Thyroid gland (tissue), 4 donors: ENCODE measurements at places on chromosomes 5 and 9. TPM values are rescaled to one million over a fixed set of nuclear protein-coding genes. Genes with fewer than 3 reads are reported as not detected.

DNA sequence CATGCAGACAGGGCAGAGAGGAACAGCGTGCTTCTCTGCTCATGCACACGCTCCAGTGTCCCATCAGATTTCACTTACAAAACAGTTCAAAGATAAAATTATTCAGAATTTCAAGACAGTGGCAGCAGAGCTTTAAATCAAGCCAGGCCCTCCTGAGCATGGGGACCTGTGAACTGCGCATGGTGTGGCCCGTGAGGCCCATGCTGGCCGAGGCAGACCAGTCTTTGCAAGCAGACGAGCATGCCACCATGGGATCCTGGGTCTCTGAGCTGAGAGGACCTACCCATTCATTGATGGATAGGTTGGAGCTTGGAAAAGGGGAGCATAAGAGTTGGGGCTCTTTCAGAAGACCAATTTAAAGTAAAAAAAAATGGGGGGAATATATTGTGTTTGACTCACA, 35.0 kb upstream of the SAP30L start:
- H3K36me3 ChIP-seq: peaks cover 4% of the 10 kb centered on the region
- DNase-seq: no peak
- H3K4me1 ChIP-seq: no peaks in the 10 kb centered on the region
- H3K27ac ChIP-seq: no peak overlapping the region
- no peaks in the 10 kb centered on the region for H3K27me3 ChIP-seq
- no peak overlapping the region for H3K4me3 ChIP-seq

- H3K4me1 ChIP-seq: no peaks in the 10 kb centered on the region
- H3K36me3 ChIP-seq: no peaks in the 10 kb centered on the region
- no peak overlapping the region for H3K27ac ChIP-seq
- H3K27me3 ChIP-seq: no peaks in the 10 kb centered on the region
These were observed 151.4 kb downstream of the LPAR1 start for GRCh38 chr9:110886832-110887231.

DNA sequence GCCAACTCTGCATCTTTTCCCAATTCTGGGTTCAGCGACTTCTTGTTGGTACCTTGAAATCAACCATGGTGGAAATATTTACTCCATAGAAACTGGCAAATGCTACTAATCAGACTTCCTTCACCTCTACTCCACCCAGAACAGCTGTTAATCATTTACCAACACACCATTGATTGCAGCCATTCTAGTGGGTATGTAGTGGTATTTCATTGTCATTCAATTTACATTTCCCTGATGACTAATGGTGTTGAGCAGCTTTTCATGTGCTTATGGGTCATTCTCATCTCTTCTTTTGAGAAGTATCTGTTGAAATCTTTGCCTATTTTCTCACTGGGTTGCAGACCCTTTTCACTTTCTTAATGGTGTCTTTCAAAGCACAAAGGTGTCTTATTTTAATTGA, 122.4 kb upstream of the MSX2 start:
- no peak overlapping the region for H3K27ac ChIP-seq
- H3K4me1 ChIP-seq: no peaks in the 10 kb centered on the region
- no peak overlapping the region for H3K4me3 ChIP-seq
- no peak for DNase-seq
- no peaks in the 10 kb centered on the region for H3K36me3 ChIP-seq
- no peaks in the 10 kb centered on the region for H3K27me3 ChIP-seq

GRCh38 chr5:168608386-168608785, 29.2 kb upstream of the PANK3 start:
- no peaks in the 10 kb centered on the region for H3K27me3 ChIP-seq
- DNase-seq: no peak
- no peaks in the 10 kb centered on the region for H3K36me3 ChIP-seq
- H3K27ac ChIP-seq: no peak overlapping the region
- no peaks in the 10 kb centered on the region for H3K4me1 ChIP-seq

- no peak overlapping the region for H3K27ac ChIP-seq
- no peaks in the 10 kb centered on the region for H3K36me3 ChIP-seq
- H3K27me3 ChIP-seq: no peaks in the 10 kb centered on the region
- H3K4me3 ChIP-seq: no peak overlapping the region
- H3K4me1 ChIP-seq: peaks cover 40% of the 10 kb centered on the region
- no peak for DNase-seq
These were observed 69.7 kb downstream of the TRIO start for GRCh38 chr5:14212838-14213237.

GRCh38 chr5:133225671-133226152, 173.9 kb downstream of the HSPA4 start:
- no peaks in the 10 kb centered on the region for H3K4me1 ChIP-seq
- H3K4me3 ChIP-seq: no peak overlapping the region
- H3K27me3 ChIP-seq: no peaks in the 10 kb centered on the region
- H3K36me3 ChIP-seq: no peaks in the 10 kb centered on the region

PCDHB14 gene
- 6.5 TPM for total RNA-seq

DNA sequence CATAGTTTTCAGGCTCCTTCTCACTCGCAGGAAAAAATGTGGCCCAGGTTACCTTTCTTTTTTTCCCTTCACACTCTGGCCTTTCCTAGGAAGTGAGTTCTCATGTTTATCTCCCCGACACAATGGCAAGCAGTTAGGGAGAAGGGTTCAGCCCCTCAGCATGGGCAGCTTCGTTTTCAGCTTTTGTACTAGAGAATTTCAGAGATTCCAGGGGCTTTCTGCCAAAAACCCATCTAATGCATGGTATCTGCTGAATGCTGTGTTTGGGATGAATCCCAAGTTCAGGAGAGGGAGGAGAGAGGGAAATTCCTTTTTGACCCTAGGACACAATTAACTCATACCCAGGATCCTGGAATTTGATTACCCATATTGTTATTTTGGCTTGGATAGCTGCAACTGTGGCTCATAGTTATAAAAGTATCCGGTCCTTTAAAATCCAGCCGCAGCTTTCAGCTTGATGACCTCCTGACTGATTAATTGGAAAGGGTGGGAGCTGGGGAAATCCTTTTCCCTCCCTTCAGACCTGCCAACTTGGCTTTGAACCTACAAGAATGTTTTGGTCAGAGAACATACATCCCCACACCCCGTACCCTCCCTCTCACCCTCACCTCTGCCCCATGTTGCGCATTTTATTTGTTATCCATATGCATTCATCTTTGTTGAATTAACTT, 78.4 kb downstream of the TMEM252 start:
- no peak overlapping the region for H3K4me3 ChIP-seq
- no peaks in the 10 kb centered on the region for H3K27me3 ChIP-seq
- H3K4me1 ChIP-seq: no peaks in the 10 kb centered on the region
- no peak overlapping the region for H3K27ac ChIP-seq

GFPT2 gene
- 8.2 TPM for total RNA-seq

GRCh38 chr5:72955143-72955767, 586 bp upstream of the FCHO2 start:
- H3K27me3 ChIP-seq: no peaks in the 10 kb centered on the region
- H3K27ac ChIP-seq: peak overlapping the region; percentile 91
- no peak for DNase-seq
- H3K4me1 ChIP-seq: peaks cover 64% of the 10 kb centered on the region
- no peaks in the 10 kb centered on the region for H3K36me3 ChIP-seq
- no peak overlapping the region for H3K4me3 ChIP-seq

GABRA6 gene
- total RNA-seq: not detected

GRCh38 chr9:73026375-73026774, 73.5 kb upstream of the ALDH1A1 start:
- no peaks in the 10 kb centered on the region for H3K27me3 ChIP-seq
- H3K36me3 ChIP-seq: no peaks in the 10 kb centered on the region
- DNase-seq: no peak
- H3K4me1 ChIP-seq: peaks cover 6% of the 10 kb centered on the region
- no peak overlapping the region for H3K27ac ChIP-seq

- no peak overlapping the region for H3K27ac ChIP-seq
- no peaks in the 10 kb centered on the region for H3K36me3 ChIP-seq
- H3K4me3 ChIP-seq: no peak overlapping the region
- peaks cover 7% of the 10 kb centered on the region for H3K4me1 ChIP-seq
- H3K27me3 ChIP-seq: no peaks in the 10 kb centered on the region
These were observed 1.0 kb upstream of the ZCCHC7 start for GRCh38 chr9:37119360-37119759.

IFNA2 gene
- total RNA-seq: not detected

- DNase-seq: no peak
- H3K36me3 ChIP-seq: no peaks in the 10 kb centered on the region
- H3K27ac ChIP-seq: no peak overlapping the region
These were observed 201.3 kb upstream of the IL12B start for GRCh38 chr5:159531554-159532105.

DNA sequence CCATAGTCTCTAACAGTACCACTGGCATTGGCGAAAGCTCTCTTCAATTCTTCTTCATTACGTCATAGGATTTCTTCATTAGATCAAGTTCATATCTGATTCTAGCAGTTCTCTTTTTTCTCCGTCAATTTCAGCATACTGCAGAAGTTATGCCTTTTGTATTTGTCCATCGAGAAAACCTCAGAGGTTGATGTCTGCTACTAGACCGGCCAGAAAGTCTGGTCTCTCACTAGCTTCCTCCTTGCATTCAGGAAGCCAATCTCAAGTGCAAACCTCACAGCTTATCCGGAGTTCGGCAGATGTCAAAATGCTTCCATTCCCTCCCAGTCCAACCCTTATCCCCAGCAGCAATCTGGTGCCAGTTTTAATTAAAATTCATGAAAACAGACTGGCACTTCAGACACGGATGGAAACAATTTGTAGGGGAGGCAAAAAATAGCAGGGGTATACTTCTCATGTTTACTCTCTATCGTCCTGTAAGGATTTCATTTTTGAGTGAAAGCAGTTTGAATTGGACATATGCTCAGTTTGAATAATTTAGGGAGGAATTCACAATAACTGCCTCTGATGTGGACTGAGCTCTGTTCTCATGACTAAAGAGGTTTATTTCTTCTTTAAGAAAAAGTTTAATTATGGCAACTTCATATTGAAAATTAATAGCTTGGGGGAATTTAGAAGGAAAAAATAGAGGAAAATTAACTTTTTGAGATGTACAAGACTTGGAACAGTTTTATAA, 56.4 kb upstream of the TMC1 start:
- no peak for DNase-seq
- no peak overlapping the region for H3K27ac ChIP-seq
- H3K4me1 ChIP-seq: no peaks in the 10 kb centered on the region

DNA sequence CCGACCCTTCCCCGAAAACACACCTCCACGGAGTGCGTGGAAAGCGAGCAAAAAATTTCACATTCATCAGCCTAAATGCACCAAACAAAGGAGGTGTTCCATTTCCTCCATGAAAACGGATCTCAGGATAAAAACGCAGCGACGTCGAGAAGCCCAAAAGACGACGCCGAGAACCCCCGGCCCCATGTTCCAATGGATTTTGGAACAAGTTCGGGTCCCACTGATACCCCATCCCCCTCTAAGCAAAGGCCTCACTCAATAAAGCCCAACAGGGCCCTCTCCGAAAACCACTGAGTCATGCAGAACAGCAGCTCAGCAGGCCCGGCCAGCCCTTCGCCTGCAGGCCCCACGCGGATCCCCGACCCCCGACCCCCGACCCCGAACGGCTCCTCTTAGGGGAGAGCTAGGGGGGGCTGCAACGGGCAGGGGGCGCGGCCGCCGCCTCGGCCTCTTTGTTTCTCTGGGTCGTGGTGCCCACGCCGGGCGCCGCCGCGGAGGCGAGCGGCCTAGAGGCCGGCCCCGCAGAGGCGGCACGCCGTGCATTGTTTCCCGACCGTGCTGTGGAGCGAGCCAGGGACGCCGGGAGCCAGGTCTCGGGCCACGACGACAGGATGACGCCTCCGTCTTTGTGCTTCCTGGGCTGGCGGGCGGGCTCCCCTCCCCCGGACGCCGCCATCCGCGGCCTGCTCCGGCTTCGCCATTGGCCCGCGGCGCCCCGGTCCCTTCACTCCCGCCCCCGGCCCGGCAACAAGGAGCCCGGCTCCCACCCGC, 915 bp downstream of the ZFAND5 start:
- DNase-seq: peak; percentile 70
- no peaks in the 10 kb centered on the region for H3K27me3 ChIP-seq
- peaks cover 12% of the 10 kb centered on the region for H3K36me3 ChIP-seq

- H3K4me1 ChIP-seq: peaks cover 18% of the 10 kb centered on the region
- no peaks in the 10 kb centered on the region for H3K27me3 ChIP-seq
- no peak for DNase-seq
- no peak overlapping the region for H3K27ac ChIP-seq
- no peaks in the 10 kb centered on the region for H3K36me3 ChIP-seq
These were observed 6.6 kb downstream of the NACC2 start for GRCh38 chr9:136088481-136088938.

FAM153A gene
- total RNA-seq: 3.3 TPM

DNA sequence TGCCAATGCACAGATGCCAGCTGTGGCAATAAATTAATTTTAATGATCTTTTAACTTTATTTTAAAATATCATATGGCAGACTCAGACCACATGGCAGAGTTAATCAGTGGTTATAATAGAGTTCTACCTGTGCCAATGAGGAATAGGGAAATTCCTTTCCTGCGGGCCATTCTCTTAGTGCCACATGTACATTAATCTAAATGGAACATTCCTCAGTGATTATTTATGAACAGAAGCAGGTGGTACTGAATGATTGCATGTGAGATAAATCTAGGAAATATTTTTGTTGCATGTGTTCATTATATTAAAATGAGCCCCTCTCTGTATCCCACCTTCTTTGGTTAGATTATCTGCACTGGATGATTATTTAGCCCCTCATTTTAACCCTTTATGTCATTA, 102.3 kb downstream of the CCDC192 start:
- no peaks in the 10 kb centered on the region for H3K27me3 ChIP-seq
- no peak for DNase-seq
- no peaks in the 10 kb centered on the region for H3K4me1 ChIP-seq

CXCL14 gene
- total RNA-seq: 57.0 TPM

GRCh38 chr5:81147011-81147885, 85.9 kb upstream of the CKMT2 start:
- DNase-seq: no peak
- no peaks in the 10 kb centered on the region for H3K36me3 ChIP-seq
- H3K27me3 ChIP-seq: no peaks in the 10 kb centered on the region
- H3K4me1 ChIP-seq: no peaks in the 10 kb centered on the region
- no peak overlapping the region for H3K4me3 ChIP-seq

DNA sequence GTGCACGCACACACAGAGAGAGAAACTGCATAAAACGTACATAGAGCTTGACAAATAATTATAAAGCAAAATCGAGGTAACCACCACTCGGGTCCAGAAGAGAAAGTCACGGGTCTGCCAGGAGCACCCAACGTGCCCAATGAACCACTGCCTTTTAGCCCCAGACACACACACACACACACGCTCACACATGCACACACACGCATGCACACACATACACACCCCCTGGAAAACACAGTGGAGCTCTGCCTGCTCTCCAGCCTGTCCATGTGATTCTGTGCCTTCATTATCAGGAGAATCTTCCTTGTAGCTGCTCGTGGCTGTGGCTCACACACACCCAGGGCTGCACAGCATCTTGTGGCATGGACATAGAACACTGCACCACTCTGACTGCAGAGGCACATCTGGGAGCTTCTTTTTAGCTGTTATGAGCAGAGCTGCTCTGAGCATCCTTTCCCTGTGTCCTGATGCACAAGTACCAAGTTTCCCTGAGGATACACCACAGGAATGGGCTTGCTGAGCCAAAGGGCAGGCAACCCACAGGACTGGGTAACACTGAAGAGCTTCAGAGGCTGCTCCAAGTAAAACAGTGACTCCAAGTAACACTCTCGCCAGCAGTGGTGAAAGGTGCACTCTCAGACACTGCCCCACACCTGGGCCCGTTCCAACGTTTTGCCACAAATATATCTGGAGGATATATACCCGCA, 58.9 kb downstream of the CAMSAP1 start:
- H3K27ac ChIP-seq: no peak overlapping the region
- no peaks in the 10 kb centered on the region for H3K36me3 ChIP-seq
- no peaks in the 10 kb centered on the region for H3K4me1 ChIP-seq
- no peak overlapping the region for H3K4me3 ChIP-seq
- H3K27me3 ChIP-seq: no peaks in the 10 kb centered on the region
- DNase-seq: no peak
